ENCODE measurements at places on chromosomes 1 and 21.

DNA sequence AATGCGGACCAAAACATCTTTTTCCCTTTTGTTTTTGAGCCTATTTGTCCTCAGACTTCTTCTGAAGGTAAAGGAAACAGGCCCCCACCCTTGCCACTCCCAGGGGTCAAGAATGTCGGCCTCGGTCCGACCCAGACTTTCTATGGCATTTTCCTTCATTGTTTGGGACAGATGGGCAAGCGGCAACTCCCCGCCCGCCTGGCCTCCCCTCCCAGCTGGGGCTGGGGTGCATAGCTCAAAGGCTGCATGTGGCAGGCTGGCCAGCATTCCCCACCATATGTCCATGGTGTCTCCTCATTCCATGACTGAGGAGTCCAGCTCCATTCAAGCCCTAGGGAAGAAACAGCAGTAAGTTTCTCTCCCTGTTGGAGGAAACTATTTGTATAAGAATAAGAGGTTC is 29.4 kb upstream of the TSPEAR start:
- DNase-seq = no peak

DNA sequence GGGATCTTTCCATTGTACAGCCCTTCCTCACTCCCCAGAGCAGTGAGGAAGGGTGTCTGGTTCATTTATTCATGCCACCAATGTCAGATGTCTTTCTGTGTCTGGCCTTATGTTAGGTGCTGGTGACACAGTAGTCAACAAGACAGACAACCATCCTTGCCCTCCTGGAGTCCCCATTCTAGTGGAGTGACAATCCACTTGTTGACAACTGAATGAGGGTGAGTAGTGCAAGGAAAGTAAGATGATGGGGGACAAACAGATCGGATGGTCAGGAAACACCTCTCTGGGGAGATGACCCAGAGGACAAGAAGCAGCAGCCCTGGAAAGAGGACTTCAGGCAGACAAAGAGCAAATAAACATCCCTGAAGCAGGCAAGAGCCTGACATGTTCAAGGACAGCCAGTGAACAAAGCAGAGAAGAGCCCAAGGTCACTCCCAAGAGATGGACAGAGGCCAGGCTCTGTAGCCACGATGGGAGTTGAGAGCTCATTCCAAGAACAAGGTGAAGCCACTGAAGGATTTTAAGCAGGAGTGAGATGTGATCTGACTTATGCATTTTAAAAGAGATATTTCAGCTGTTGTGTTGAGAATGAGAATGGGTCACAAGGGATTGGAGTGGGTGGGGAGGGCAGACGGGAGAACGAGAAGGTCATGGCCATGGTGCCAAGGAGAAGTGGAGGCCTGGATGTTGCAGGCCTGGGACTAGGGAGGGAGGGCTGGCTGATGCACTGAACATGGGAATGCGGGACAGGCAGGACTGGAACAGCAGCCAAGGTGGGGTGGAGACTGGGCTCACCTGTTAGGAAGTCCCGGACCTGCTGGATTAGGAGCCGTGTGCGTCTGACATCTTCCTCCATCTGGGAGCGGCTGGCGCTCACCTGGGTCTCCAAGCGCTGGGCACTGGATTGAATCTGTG is 30.2 kb downstream of the LAMB3 start:
- no peak for DNase-seq

GRCh38 chr1:157969697-157970485 is 23.6 kb upstream of the KIRREL1 start:
- DNase-seq = no peak

DNA sequence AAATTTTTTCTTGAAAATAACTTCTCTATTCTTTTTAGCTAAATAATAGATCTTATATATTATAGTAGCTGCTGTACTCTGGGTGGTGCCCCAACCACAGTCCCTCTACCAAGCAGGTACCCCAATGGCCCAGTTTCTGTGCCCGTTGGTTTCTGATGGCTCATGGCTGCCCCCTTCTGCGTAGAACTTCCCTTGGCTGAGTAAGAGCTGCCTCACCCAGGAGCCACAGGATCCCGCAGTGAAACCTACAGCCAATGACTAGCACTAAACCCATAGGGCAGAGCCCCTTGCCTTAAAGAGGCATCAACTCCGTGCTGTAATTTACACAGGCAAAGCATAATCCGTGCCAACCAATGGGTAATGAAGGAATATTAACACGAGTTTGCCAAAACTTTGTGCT is 247.5 kb downstream of the USH2A start:
- DNase-seq = no peak

- no peak for DNase-seq
Measured at GRCh38 chr1:46179138-46180081, 3.1 kb upstream of the P3R3URF start.

GRCh38 chr1:26711777-26712176 is 16.0 kb downstream of the ARID1A start:
- DNase-seq = no peak

GRCh38 chr1:231940701-231941100 is 314.1 kb downstream of the DISC1 start:
- no peak for DNase-seq

- no peak for DNase-seq
Measured at GRCh38 chr21:44423941-44424607, 31.2 kb upstream of the LRRC3 start.

DNA sequence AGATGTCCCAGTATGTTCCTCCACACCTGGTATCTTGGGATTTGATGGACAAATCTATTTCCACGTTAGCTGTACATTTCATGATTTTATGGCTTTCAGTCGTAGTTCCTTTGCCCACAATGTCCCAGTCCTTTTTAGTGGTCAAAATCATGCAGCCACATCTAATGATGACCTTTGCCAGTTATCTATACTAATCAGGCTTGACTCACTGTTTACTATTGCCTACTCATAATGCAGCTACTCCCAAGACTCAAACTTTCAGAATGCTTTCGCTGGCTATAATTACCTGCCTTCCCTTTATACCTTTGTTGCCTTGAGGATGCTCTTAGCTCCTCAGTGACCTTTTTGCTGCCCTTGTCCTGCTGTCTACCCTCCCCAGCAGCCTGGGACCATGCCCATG is 6.4 kb downstream of the NOS1AP start:
- no peak for DNase-seq

DNA sequence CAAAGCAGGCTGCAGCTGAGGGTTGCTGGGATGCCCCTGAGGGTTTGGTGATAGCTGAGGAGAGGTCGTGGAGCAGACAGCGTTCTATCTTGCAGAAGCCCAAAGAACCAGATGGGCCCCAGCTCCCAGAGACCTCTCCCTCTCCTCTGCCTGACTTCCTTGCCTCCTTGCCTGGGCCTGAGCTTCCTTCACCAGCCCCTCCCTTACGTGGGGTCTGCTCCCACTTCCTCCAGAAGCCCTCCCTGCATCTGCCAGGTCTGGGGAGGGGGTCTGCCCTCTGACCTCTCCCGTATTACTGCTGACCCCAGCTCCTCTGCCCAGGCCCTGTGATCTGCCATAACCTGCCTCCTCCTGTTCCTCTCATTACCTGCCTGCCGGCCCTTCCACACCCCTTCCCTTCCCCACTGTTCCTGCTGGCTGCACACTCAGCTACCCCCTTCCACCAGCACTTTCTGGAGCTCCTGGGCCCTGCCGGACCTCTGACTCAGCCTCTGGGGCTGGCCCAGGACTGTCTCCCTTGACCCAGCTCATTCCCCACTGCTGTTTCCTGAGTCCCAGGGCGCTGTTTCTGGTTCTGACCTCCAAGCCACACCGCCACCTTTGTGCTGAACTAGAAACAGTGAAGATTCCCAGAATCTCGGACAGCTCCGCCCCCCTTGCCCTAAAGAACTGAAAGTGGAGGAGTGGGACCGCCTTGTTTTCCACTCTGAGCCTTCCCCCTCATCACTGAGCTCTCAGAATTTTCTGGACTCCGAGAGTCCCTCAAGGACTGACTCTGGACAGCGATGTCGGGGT is 237.7 kb upstream of the C1orf174 start:
- no peak for DNase-seq

- DNase-seq = no peak
Measured at GRCh38 chr21:38955495-38955894, 149.8 kb downstream of the ETS2 start.

DNA sequence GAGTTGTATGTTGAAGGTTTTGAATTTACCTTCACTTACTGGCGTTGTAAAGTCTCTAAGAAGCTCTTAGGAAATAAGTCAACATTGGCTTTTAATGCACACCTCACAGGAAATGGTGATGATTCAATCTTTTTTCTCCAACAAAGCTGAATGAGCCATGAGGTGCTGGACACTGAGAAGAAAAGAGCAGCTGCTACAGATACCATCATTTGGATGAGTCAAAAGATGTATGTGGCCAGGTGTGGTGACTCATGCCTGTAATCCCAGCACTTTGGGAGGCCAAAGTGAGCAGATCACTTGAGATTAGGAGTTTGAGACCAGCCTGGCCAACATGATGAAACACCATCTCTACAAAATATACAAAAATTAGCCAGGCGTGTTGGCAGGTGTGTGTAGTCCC is 3.3 kb upstream of the IL23R start:
- peak; percentile 43 for DNase-seq

- DNase-seq = no peak
Measured at GRCh38 chr1:210296682-210297081, 32.0 kb upstream of the HHAT start.

- DNase-seq = no peak
Measured at GRCh38 chr1:55938376-55938850, 641.0 kb downstream of the PLPP3 start.

- DNase-seq = no peak
Measured at GRCh38 chr1:61162520-61163258, 80.3 kb downstream of the NFIA start.
